ENCODE measurements at places on chromosomes 12 and 14.
A peak's percentile ranks its signal among the peaks of the same experiment; 100 is the strongest.

- no peak for DNase-seq
Measured at GRCh38 chr14:99718031-99718810, 34.1 kb downstream of the CYP46A1 start.

DNA sequence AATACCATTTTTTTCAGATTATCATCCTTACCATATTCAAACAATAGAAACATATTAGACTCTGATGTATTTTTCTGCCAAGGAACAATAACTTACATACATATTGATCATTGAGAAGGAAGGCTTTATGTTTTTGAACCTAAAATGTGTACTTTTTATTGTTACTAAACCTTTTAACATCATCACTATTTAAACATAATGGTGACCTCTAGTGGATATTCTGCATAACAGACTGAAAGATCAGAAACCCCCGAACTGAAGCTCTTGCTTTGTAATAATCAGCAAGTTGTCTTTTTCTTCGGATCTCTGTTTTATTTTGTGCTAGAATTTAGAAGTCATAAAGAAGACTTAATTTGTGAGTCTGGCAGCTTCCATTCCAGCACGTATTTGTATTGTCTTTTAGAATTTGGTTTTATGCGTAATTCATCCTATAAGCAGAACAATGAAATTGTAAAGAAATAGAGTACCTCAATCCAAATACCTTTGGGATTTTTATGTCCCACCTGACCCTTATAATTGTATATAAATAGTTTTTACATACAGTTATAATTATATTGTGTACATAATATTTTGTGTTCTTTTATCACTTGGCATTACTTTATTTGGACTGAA is 125.9 kb upstream of the ATF1 start:
- DNase-seq: peak; percentile 50

DNA sequence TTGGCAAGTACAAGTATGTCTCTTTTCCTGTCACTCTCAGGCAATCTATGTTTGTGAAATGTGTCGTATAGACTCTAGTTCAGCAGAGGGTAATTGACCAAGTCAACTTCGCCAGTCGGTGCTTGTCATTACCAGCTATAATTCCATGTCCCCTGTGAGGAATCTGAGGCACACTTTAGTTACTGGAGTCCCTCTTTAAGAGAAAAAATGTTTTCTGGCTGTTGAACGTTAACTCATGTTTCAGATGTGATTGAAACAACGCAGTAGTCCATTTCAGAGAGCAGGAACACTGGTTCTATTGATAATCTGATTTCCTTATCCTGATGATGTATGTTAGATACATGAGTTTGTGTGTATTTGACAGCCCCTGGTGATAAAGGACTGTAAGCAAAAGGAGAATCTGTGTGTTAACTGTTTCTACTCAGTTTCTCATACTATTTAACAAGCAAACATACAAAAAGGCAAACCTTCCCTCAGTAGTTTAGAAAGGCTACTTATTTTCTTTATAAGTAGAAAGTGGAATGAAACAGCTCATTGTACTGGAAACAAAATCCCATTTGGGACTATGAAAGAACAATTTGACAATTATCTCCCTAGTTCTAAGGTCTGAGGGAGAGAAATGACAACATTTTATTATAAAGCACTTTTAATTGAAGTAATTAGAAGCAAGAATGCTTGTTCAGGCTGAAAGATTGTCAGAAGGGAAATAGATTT is 161.1 kb upstream of the TRHDE start:
- no peak for DNase-seq

DNA sequence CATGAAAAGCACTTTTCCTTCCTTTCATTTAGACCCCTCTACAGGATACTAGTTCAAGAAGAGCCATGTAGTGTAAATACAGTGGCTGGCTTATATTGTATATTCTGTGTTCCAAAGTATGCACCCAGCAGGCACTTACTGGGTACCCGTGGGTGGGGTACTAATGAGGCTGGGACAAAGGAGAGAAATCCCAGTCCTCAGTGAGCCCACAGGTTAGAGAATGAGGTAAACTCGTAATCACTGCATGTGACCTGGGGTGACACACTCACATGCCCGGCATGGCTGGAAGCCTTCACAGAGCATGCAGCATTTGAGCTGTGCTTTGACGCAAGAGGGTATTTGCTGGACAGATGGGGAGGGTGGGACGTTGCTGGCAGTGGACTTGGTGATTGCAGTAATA is 17.1 kb downstream of the SLC24A4 start:
- no peak for DNase-seq

DNA sequence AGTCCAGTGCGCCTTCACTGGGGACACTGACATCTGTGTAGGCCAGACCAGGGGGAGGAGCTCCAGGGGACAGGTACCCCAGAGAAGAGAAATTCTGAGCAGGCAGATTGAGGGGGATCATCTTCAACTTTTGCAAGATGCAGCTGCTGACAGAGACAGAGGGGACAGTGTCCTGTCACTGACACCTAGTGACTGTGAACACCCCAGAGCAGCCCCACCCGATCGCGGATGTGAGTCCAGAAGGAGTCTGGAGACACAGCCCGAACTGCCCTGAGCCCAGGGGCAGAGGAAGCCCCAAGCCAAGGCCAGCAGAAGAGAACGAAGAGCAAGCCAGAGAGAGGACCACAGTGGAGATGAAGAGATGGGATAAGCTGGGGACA is 21.7 kb upstream of the LRTM2 start:
- no peak for DNase-seq

DNA sequence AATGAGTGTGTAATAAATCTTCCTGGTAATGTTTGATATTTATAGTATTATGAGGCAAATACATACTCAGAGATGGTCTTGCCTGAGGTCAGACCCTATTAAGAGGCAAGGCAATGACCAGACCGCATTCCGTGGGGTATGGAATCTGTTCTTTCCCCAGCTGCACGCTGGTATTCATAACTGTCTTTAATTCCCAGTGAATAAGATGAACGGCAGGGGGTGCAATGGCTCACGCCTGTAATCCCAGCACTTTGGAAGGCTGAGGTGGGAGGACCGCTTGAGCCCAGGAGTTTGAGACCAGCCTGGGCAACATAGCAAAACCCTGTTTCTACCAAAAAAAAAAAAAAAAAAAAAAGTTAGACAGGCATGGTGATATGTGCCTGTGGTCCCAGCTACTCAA is 44.6 kb downstream of the ERO1A start:
- no peak for DNase-seq

GRCh38 chr14:76271041-76271755 is 104.7 kb upstream of the ESRRB start:
- DNase-seq: no peak

GRCh38 chr12:28222081-28222700 is 31.9 kb downstream of the CCDC91 start:
- DNase-seq: no peak

- DNase-seq: no peak
Measured at GRCh38 chr12:113007166-113007565, 28.8 kb downstream of the OAS2 start.

DNA sequence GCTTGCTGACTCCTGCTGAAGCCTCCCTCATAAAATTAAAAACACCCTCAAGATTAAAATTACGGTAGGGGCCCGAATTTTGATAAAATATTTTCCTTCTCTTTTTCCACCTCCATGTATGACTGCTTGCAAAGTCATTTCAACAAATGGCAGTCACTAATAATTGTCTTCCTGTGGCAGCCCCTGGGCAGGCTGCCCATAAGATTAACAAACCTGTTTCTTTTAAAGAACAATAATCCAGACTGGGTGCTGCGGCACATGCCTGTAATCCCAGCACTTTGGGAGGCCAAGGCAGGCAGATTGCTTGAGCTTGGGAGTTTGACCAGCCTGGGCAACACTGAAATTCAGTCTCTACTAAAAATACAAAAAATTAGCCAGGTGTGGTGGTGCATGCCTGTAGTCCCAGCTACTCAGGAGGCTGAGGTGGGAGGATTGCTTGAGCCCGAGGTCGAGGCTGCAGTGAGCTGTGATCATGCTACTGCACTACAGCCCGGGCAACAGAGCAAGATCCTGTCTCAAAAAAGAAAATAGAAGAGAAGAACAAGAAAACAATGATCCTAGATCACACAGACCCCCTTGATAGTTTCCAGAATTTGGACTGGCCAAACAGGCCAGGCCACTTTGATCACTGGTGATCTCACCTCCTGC is 8.7 kb downstream of the SAV1 start:
- DNase-seq: no peak

DNA sequence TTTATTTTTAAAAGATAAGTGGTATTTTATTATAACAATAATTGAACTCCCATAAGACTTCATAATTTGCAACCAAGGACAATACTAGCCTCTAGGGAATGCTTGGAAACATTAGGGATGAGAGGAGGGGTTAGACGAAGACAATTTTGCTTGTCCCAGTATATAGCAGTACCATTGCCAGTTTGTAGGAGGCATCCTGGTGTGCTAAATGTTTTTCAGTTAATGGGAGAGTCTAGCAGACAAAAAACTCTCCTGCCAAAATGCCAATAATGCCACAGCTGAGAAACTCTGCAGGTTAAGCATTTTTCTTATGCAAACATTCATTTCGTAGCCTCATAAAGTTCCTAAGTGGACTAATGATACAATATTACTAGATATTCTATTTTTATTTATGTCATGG is 38.1 kb downstream of the RASSF9 start:
- DNase-seq: no peak

GRCh38 chr14:37247791-37248461 is 50.2 kb downstream of the MIPOL1 start:
- no peak for DNase-seq

- DNase-seq: no peak
Measured at GRCh38 chr14:104082807-104083206, 2.7 kb upstream of the ASPG start.

- DNase-seq: no peak
Measured at GRCh38 chr14:68394118-68394763, 398.6 kb downstream of the ZFP36L1 start.

DNA sequence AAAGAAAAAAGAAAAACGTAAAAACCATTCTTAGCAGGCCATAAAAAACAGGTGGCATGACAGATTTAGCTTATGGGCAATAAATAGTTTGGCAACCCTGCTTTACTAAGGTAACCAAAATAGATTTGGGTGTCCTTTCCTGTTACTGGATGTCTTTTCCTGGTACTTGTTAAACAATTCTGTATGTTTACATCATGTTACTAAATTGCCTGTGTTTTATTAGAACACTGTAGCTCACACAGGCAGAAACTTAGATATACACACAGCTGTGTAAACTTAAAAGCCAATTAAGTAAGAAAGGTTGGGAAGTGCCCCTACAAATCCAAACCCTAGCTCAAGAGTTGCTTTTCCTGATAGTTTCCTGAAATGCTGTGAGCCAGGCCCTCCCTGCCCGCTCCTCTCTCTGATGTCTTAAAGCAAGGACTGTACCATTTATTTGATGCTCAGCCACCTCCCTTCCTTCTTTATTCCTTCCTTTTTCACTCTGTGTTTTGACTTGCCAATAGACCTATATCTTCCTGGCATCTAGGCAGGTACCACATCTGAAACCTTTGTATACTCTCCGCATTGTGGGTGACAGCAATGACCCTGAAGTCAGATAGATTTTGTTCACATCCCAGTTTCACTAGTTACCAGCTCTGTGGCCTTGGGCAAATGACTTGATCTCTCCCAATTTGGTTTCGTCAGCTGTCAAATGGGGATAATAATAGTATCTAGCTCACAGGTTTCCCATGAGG is 3.7 kb upstream of the CAMKK2 start:
- DNase-seq: no peak

DNA sequence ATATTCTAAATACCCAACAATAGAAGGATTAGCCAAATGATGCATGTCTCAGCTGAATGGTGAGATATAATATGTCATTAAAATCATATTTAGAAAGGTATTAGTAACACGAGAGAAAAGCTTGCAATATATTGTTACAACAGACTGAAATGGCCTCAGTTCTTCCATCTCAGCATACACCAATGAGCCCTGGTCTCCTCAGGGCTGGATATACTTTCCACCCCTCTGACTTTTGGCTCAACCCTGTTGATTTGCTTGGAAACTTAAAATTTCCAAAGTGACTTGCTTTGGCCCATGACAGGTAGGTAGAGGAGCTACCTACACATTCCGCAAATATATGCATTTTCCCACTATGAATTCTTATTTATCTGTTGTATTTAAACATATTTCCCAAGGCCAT is 908.1 kb upstream of the TMEM132C start:
- DNase-seq: no peak
